ENCODE measurements at places on chromosomes 1 and 21.
A peak's percentile ranks its signal among the peaks of the same experiment; 100 is the strongest.

DNA sequence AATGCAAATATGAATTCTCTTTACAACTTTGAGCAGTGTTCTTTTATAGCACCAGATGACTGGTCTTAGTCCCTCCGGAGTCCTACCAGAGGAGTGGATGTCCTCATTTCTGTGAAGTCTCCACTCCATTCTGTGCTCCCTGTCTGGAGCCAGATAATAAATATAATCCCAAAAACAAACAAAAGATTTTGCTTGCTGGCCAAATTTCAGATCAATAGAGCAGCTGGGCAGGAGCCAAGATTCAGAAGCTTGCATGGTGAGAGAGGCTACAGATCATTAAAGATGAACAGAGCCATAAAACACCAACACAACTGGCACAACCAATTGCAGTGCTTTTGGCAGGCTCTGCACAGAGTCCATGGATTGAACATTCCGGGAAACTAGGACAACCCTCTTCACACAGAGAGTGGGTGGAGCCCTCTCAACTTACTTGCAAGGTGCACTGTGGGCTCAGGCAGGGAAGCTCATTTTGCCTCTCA lies 231.5 kb upstream of the SNX7 start:
- H3K27me3 ChIP-seq = no peaks in the 10 kb centered on the region
- H3K4me1 ChIP-seq = peaks cover 9% of the 10 kb centered on the region
- H3K36me3 ChIP-seq = no peaks in the 10 kb centered on the region

- peaks cover 13% of the 10 kb centered on the region for H3K4me1 ChIP-seq
- DNase-seq = peak; percentile 62
- no peak overlapping the region for H3K27ac ChIP-seq
Observed at GRCh38 chr1:181783208-181783607, 278.3 kb downstream of the ZNF648 start.

- H3K27ac ChIP-seq = no peak overlapping the region
- no peak overlapping the region for H3K4me3 ChIP-seq
- no peaks in the 10 kb centered on the region for H3K27me3 ChIP-seq
Observed at GRCh38 chr1:183598386-183598785, 8.1 kb upstream of the NCF2 start.

- peaks cover 2% of the 10 kb centered on the region for H3K36me3 ChIP-seq
- no peak overlapping the region for H3K4me3 ChIP-seq
- no peaks in the 10 kb centered on the region for H3K27me3 ChIP-seq
- no peak overlapping the region for H3K27ac ChIP-seq
Observed at GRCh38 chr1:238340989-238341388, 450.3 kb upstream of the ZP4 start.

DNA sequence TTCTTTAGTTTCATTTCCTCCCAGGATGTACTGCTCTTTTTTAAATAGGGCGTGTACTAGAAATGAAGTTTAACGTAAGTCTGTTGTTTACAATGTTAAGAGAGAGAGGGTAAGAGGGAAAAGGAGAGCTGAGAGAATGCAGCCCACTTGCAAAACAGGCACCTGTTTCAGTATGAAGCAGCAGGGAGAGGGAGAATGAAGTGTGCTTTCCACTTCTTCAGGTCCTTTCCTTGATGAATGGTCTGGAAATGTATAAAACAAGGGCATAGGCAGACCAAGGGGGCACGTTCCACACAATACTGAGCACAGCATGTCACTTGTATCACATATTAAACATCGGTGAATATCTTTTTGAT lies 2.0 kb downstream of the KCNA3 start:
- H3K4me1 ChIP-seq = no peaks in the 10 kb centered on the region
- no peak overlapping the region for H3K27ac ChIP-seq
- no peak overlapping the region for H3K4me3 ChIP-seq
- no peaks in the 10 kb centered on the region for H3K36me3 ChIP-seq

GRCh38 chr21:15079269-15079668 lies 14.5 kb upstream of the NRIP1 start:
- no peaks in the 10 kb centered on the region for H3K4me1 ChIP-seq
- no peaks in the 10 kb centered on the region for H3K36me3 ChIP-seq
- DNase-seq = no peak
- H3K27me3 ChIP-seq = no peaks in the 10 kb centered on the region
- no peak overlapping the region for H3K4me3 ChIP-seq

DNA sequence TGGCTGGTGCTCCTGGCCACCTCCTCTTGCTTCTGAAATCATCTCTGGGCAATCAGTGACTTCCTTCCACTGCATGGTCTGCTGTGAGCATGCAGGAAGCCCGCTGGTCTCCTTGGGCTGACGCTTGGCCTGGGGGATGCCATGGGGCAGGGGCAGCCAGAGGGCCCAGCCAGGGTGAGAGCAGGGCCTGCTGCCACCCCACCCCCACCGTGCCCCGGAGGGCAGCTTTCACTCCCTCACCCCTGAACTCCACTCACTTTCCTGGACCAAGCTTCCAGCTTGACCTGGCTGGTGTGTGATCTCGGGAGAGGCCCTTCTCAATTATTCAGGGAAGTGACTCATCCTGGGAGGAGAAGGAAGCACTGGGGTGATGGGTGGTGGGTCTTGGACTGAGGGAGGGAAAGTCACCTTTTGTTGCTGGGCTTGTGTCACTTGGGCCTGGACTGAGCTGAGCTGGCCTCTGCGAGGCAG lies 270.2 kb upstream of the CSF3R start:
- no peak overlapping the region for H3K4me3 ChIP-seq
- no peaks in the 10 kb centered on the region for H3K36me3 ChIP-seq
- H3K4me1 ChIP-seq = peaks cover 2% of the 10 kb centered on the region
- no peaks in the 10 kb centered on the region for H3K27me3 ChIP-seq

- H3K36me3 ChIP-seq = peaks cover 18% of the 10 kb centered on the region
- no peak for DNase-seq
- H3K27ac ChIP-seq = no peak overlapping the region
Observed at GRCh38 chr1:236576004-236576403, 28.3 kb downstream of the HEATR1 start.

- H3K36me3 ChIP-seq = no peaks in the 10 kb centered on the region
- H3K4me1 ChIP-seq = peaks cover 21% of the 10 kb centered on the region
- H3K27ac ChIP-seq = no peak overlapping the region
Observed at GRCh38 chr1:2044510-2045319, 5.5 kb upstream of the PRKCZ start.

- H3K36me3 ChIP-seq = no peaks in the 10 kb centered on the region
- no peak overlapping the region for H3K4me3 ChIP-seq
- no peaks in the 10 kb centered on the region for H3K4me1 ChIP-seq
- no peak overlapping the region for H3K27ac ChIP-seq
- no peak for DNase-seq
- no peaks in the 10 kb centered on the region for H3K27me3 ChIP-seq
Observed at GRCh38 chr1:48415050-48415449, 57.0 kb downstream of the SPATA6 start.

DNA sequence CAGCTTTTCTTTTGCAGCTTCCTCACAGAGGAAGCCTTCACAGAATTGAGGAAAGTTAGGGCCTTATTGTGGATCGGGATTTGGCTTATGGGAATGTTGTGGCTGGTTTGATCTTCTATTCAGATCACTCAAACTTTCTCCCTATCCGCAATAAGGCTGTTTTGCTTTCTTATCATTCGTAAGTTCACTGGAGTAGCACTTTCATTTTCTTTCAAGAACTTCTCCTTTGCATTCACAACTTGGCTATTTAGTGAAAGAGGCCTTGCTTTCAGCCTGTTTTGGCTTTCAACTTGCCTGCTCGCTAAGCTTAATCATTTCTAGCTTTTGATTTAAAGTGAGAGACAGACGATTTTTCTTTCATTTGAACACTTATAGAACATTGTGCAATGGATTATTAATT lies 181.9 kb upstream of the B3GALT2 start:
- no peak for DNase-seq
- no peaks in the 10 kb centered on the region for H3K36me3 ChIP-seq
- H3K4me1 ChIP-seq = no peaks in the 10 kb centered on the region
- H3K4me3 ChIP-seq = no peak overlapping the region
- H3K27me3 ChIP-seq = no peaks in the 10 kb centered on the region

GRCh38 chr1:235229868-235230267 lies 68.8 kb upstream of the RBM34 start:
- H3K4me1 ChIP-seq = no peaks in the 10 kb centered on the region
- no peak for DNase-seq
- H3K4me3 ChIP-seq = no peak overlapping the region
- H3K27ac ChIP-seq = no peak overlapping the region

DNA sequence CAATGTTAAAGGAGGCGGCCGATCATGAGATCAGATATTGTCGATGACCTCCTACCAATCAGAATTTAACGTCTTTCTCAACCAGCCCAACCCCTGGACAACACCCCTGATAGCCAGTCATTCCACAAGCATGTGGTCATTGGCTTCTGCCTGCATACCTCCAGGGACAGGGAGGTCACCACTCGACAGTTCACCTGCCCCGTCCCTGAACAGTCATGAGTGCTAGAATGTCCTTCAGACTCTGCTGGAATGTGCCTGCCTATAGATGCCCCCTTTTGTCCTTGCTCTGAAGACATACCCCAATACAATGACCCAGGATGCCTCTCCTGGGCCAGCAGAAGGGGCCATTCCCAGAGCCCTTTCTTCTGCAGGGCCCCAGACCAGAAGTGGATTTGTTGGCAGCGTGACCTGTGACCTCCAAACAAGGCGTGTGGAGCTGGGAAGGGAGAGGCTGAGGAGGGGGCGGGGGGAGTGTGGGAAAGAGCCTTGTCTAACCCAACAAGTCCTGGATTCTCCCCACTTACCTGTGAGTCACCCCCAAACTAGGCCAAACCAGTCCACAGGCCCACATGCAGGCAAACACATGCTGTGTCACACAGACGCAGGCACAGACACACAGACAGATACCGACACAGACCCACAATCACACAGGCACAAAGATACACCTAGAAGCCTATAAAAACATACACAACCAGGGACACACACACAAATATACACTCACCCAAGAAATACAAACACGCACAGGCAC lies 2.2 kb downstream of the CRYBG2 start:
- H3K36me3 ChIP-seq = no peaks in the 10 kb centered on the region
- peak; percentile 72 for DNase-seq
- peak overlapping the region; percentile 65 for H3K27ac ChIP-seq
- peaks cover 40% of the 10 kb centered on the region for H3K4me1 ChIP-seq
- H3K27me3 ChIP-seq = no peaks in the 10 kb centered on the region
- no peak overlapping the region for H3K4me3 ChIP-seq

- DNase-seq = peak; percentile 53
- no peaks in the 10 kb centered on the region for H3K27me3 ChIP-seq
- H3K4me3 ChIP-seq = no peak overlapping the region
- H3K27ac ChIP-seq = no peak overlapping the region
Observed at GRCh38 chr1:177281901-177282300, 111.1 kb downstream of the BRINP2 start.

DNA sequence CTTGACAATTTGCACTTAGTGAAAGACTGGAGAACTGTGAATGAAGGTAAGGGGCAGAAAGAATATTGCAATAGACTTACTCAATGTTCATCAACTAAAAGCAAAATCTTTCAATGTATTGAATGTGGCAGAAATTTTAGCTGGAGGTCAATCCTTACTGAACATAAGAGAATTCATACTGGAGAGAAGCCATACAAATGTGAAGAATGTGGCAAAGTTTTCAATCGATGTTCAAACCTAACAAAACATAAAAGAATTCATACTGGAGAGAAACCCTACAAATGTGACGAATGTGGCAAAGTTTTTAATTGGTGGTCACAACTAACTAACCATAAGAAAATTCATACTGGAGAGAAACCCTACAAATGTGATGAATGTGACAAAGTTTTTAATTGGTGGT lies 80.7 kb downstream of the JMJD4 start:
- H3K4me3 ChIP-seq = no peak overlapping the region
- no peak overlapping the region for H3K27ac ChIP-seq
- no peak for DNase-seq
- H3K36me3 ChIP-seq = peaks cover 89% of the 10 kb centered on the region
- H3K27me3 ChIP-seq = no peaks in the 10 kb centered on the region
- H3K4me1 ChIP-seq = no peaks in the 10 kb centered on the region

DNA sequence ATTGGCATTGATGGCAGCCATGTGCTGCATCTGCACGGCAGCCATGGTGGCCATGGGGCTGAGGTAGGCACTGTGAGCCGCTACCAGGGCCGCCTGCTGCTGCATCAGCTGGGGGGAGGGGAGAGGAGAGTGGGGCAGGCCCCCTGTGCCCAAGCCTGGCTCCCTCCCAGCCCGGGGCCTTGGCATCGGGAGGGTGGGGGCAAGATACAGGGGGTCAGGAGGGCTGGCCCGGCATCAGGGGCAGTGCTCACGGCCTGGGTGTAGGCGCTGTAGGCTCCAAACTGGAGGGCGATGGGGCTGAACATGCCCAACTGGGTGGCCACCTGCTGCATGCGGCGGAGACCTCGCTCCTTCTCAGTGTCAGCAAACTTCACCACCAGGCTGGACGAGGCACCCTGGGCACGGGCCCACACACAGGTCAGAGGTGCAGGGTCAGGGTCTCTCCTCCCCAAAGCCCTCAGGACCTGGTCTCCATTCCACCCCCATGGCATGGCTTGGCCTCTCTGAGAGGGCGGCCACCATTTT lies 9.0 kb downstream of the CELF3 start:
- no peak overlapping the region for H3K27ac ChIP-seq
- DNase-seq = no peak
- H3K4me3 ChIP-seq = no peak overlapping the region
- H3K36me3 ChIP-seq = no peaks in the 10 kb centered on the region
- peaks cover 5% of the 10 kb centered on the region for H3K4me1 ChIP-seq

DNA sequence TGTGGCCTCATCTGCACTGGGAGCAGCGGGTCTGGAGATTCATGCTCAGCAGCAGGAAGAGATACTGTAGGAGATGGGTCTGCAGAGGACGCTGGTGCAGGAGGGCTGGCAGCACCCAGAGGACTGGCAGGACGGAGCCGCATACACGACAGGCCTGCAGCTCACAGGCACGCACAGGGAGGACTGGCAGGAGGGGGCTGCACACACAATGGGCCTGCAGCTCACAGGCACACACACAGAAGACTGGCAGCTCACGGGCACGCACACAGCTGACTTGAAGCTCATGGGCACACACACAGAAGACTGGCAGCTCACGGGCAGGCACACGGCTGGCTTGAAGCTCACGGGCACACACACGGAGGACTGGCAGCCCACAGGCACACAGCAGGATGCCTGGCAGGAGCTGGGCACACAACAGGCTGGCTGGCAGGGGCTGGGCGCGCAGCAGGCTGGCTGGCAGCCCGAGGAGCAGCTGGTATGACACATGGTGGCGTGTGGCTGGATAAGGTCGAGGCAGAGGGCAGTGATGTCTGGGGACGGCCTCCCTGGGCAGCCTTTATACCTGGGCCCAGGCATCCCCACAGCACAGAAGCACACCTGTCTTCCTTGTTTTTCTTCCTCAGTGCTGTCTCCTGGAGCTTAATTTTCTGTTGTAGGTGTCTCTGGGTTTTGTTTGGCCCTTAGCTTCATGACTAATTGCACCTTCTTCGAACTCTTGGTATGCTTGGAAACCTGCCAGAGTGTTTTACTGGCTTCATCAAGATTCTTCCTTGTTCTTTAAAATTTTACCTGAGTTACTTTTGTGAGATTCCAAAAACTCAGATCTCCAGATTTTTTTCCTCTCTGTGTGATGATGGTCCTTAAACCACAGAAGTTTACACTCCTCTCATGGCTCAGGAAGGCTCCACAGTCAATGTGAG lies at the start of gene KRTAP12-2:
Gene KRTAP12-2 (minus strand): TSS at position 527 of the 920 bp plus-strand sequence. CDS start 41 bp downstream, at position 486.
- no peak within 1 kb of the TSS for H3K27ac ChIP-seq
- no peaks in the 10 kb centered on the region for H3K27me3 ChIP-seq
- H3K4me3 ChIP-seq = no peak within 1 kb of the TSS
- H3K36me3 ChIP-seq = no peaks in the 10 kb centered on the region
- no peak for DNase-seq
- no peaks in the 10 kb centered on the region for H3K4me1 ChIP-seq
